Liver (tissue), 10 donors: ENCODE measurements at places on chromosomes 7 and 10. TPM values are rescaled to one million over a fixed set of nuclear protein-coding genes. Genes with fewer than 3 reads are reported as not detected.

Gene NODAL
- total RNA-seq: not detected

Gene GRID1
- 0.14 TPM for total RNA-seq

Gene CLDN3
- 21.1 TPM for total RNA-seq

Gene MEPCE
- 19.6 TPM for total RNA-seq

Gene UCMA
- total RNA-seq: not detected

Gene CDK6
- 17.7 TPM for total RNA-seq

Gene CCDC172
- total RNA-seq: not detected

DNA sequence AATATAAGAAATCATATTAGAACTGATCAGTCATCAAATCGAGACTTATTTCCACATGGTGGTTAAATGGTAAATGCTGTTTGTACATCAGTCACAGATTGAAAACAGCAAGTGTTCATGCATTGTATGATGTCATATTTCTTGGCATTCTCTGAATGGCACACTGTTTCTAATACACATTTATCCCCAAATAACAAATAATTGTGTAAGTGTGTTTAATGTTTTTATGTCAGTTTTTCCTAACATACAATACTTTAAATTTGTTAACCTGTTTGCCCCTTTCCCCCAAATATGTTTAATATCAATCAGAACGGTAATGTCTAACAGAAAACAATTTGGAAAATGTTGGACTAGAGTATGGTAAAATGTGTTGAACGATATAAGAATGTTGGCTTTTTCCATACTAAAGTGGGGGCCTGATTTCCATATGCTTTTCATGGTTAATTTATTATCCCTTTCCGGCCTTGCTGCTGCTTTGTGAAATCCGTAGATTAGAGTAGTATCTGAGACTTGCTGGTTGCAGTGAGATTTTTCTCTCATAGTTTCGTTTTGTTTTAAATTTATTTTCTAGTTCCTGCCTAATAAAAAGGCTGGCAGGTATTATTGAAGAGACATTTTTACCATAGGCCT, 23.7 kb downstream of the RAB18 start:
- H3K4me3 ChIP-seq: no peak overlapping the region
- DNase-seq: no peak
- H3K36me3 ChIP-seq: no peaks in the 10 kb centered on the region
- no peaks in the 10 kb centered on the region for H3K4me1 ChIP-seq
- H3K27ac ChIP-seq: no peak overlapping the region

DNA sequence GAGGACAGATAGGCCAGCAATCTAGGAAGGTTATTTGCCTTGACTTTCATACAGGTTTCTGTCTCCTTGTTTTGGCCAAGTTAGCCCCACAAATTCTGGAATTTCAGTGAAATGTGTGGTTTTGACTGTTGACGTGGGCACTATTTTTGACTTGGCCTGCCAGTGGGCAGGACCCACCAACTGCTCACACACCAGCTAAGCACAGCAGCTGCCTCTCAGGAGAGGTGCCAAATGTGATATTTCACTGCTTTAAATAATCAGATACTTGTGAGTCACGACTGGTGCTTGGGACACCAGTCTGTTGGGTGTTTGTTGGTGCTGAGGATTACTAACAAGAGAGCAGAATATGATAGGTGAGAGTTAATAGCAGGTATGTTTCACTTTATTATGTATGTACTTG, 409.7 kb upstream of the MTPN start:
- no peak overlapping the region for H3K27ac ChIP-seq
- H3K4me3 ChIP-seq: no peak overlapping the region
- no peaks in the 10 kb centered on the region for H3K4me1 ChIP-seq
- H3K36me3 ChIP-seq: no peaks in the 10 kb centered on the region
- DNase-seq: no peak

DNA sequence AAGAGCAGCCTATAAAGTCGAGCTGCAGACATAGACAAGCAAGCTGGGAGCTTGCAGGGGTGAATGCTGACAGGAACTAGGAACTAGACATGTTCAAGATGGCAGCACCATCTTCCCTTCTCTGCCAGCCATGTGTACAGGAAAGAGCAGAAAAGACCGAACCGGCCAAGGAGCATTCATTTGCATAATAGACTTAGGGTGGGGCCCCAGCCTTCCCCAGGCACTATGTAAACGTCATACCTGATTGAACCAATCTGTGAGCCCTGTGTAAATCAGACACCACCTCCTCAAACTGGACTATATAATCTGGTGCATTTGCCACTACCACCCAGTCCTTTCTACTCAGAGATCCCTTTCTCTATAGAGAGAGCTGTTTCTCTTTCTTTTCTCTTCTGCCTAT, 106.9 kb upstream of the FAM3C start:
- no peaks in the 10 kb centered on the region for H3K4me1 ChIP-seq
- DNase-seq: no peak
- no peaks in the 10 kb centered on the region for H3K36me3 ChIP-seq
- no peaks in the 10 kb centered on the region for H3K27me3 ChIP-seq
- no peak overlapping the region for H3K27ac ChIP-seq
- no peak overlapping the region for H3K4me3 ChIP-seq

GRCh38 chr7:121901026-121901425, 28.1 kb downstream of the PTPRZ1 start:
- H3K4me1 ChIP-seq: no peaks in the 10 kb centered on the region
- DNase-seq: no peak
- H3K27me3 ChIP-seq: no peaks in the 10 kb centered on the region
- no peak overlapping the region for H3K4me3 ChIP-seq
- no peak overlapping the region for H3K27ac ChIP-seq
